ENCODE measurements at places on chromosomes 2 and 18.

- DNase-seq, result no peak
Measured at GRCh38 chr2:164681009-164681408, 59.7 kb upstream of the GRB14 start.

DNA sequence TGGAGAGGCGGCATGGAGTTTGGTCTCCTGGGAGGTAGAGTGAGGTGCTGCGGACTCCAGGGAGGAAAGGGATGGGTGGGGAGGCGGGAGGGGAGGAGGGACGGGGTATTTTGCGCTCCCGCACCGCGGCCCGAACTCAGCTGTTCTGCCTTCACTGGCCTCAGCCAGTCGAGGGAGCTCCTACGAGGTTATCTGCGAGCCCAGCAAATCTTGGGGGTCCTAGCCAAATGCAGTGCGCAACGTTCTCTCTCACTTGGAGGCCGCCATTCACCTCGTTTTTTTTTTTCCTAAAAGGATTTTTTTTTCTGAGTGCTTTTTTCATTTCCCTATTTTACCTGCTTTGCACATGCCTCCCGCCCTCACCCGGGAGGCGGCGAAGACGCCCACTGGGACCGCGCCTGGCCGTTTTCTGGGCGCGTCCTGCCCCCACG, 877 bp upstream of the BCL2L11 start:
- no peak for DNase-seq

DNA sequence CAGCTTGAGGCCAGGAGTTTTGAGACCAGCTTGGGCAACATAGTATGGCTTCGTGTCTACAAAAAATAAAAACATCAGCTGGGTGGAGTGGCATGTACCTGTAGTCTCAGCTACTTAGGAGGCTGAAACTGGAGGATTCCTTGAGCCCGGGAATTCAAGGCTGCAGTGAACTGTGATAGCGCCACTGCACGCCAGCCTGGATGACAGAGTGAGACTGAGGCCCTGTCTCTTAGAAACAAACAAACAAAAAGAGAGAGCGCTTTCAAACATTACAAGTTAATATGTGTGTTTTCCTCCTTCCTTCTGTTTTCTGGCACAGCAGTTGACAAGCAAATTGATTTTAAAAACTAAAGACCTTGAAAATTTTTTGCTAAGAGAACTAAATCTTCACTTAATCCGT, 9.9 kb downstream of the EPC2 start:
- no peak for DNase-seq

GRCh38 chr2:85394976-85395375, 15.2 kb downstream of the CAPG start:
- DNase-seq, result no peak

Data from hypothalamus (tissue), 51 donors.